ENCODE measurements at places on chromosomes 16 and 17.

- H3K4me3 ChIP-seq, result no peak overlapping the region
- DNase-seq, result no peak
- peaks cover 12% of the 10 kb centered on the region for H3K36me3 ChIP-seq
- H3K27me3 ChIP-seq, result no peaks in the 10 kb centered on the region
- H3K27ac ChIP-seq, result no peak overlapping the region
Observed at GRCh38 chr17:50364715-50365114, 8.3 kb downstream of the MRPL27 start.

DNA sequence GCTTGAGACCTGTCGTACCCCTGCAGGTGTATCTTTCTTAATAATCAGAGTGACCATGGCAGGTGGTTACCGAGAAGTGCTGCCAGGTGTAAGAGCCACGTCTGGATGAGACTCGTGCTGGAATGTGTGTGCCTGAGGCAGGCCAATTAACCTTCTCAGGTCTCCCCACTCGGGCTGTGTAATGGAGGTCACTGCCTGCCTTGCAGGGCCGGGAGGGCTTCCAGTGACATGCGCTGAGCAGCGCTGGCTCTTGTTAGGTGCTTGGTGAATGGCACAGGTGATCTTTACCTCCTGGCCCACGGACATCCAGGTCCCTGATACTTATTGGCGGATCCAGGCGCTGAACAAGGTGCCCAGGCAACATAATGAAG lies 4.6 kb upstream of the GSE1 start:
- H3K4me1 ChIP-seq, result peaks cover 10% of the 10 kb centered on the region
- no peaks in the 10 kb centered on the region for H3K36me3 ChIP-seq
- no peak overlapping the region for H3K4me3 ChIP-seq
- peaks cover 9% of the 10 kb centered on the region for H3K27me3 ChIP-seq
- DNase-seq, result no peak

DNA sequence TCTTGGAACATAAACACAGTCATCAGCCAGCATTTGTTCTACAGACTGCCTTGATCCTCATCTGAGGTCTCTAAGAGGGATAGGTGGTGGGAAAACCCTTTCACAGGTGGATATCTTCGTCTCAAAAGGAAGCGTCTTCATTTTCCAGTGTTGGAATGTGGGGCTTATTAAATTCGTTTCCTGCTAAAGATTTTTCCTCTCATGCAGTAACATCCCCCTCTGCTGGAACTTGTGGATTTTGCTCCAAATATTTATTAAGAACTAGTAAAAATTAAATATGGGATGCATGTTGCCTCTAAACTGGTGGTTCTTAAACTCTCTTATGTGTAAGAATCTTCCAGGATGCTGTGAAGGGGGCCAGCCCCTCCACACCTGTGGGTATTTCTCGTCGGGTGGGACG lies 20.1 kb upstream of the MLYCD start:
- no peaks in the 10 kb centered on the region for H3K36me3 ChIP-seq
- H3K4me3 ChIP-seq, result no peak overlapping the region
- no peaks in the 10 kb centered on the region for H3K4me1 ChIP-seq

- peaks cover 47% of the 10 kb centered on the region for H3K27me3 ChIP-seq
- peak overlapping the region; percentile 3 for H3K4me3 ChIP-seq
- peak; percentile 60 for DNase-seq
- H3K4me1 ChIP-seq, result no peaks in the 10 kb centered on the region
- no peak overlapping the region for H3K27ac ChIP-seq
- H3K36me3 ChIP-seq, result no peaks in the 10 kb centered on the region
Observed at GRCh38 chr17:1228781-1229348, 41.4 kb upstream of the BHLHA9 start.

DNA sequence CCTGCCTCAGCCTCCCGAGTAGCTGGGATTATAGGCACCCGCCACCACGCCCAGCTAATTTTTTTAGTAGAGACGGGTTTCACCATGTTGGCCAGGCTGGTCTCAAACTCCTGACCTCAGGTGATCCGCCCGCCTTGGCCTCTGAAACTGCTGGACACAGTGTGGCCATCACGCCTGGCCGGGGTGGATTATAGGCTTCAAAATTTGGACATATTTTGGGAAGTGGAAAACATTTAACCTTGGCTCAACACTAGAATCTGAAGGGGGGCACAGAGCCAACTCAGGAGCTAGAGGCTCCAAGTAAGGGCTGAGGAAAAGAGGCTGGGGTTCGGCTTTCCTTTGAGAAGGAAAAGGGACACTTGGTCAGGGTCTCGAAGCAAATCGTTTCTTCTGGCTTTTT lies 2.2 kb upstream of the CDK5R1 start:
- H3K4me1 ChIP-seq, result peaks cover 20% of the 10 kb centered on the region
- H3K27ac ChIP-seq, result no peak overlapping the region
- peaks cover 21% of the 10 kb centered on the region for H3K36me3 ChIP-seq
- H3K4me3 ChIP-seq, result no peak overlapping the region

DNA sequence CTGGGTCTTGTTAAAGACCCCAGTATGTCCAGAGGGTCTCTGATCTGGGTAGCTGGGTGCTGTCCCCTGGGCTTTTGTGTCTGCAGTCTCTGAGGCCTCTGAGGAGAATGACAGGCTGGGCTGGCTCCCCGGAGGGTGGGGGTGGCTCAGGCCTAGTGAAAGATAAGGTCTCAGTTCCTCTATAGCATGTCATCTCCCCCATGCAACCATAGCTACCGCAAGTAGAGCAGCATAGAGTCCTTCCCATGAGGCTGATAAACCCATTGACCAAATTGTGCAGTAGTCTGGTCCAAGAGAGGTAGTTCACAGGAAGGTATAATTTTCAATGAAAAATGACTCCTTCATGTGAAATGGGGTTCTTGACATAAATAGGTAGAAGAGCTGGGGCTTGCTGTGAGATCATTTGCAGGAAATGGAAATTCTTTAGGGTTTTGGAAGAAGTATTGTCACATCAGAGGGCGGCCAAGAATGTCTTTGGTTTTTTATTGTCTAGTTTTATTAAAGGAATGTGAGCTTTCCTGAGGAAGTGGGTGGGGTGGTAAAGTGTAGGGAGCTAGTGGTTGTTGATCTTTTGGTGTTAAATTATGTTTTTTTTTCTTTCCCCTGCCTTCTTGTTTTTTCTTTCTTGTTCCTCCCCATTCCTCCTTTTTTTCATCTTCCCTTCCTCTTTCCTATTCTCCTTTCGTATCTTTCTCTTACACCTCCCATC lies 21.0 kb downstream of the SLC7A6OS start:
- peaks cover 15% of the 10 kb centered on the region for H3K36me3 ChIP-seq
- H3K27me3 ChIP-seq, result no peaks in the 10 kb centered on the region
- H3K4me3 ChIP-seq, result no peak overlapping the region
- H3K27ac ChIP-seq, result no peak overlapping the region
- DNase-seq, result no peak
- H3K4me1 ChIP-seq, result no peaks in the 10 kb centered on the region

DNA sequence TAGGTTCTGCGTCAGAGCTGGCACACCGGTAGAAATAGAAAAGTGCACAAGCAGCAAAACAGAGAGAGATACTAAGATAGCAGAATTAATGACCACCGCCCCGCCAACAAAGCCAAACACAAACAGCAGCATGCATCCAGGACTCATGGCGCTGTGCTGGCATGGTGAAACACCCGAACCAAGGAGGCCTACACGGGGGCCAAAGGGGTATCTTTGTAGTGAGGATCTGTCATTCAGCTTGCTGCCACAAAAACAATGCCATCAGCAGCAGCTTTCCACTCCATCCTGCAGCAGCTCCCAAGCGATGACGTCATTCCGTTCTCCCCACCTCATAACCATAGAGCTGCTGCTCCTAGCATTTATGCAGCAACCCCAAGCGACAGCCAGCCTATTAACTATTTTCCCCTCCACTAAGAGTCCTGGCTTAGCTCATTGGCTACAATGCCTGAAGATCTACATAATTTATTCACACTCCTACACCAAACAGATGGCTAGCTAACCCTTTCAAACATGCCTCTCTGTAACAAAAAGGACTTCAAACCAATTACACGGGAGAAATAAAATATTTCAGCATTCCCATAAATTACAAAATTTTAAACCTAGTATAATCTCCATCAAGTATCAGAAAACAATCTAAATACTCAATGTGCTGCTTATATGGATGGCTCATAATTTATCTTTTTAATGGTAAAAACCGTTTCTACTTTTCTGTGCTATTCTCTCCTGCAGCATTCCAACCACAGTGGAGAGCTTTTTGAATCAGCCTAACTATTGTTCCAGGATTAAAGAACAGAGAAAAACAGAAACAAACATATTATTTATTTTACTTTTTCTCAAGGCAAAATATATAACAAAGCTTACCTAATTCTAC lies 73.9 kb downstream of the SPAG9 start:
- H3K4me3 ChIP-seq, result peak overlapping the region; percentile 32
- peaks cover 2% of the 10 kb centered on the region for H3K4me1 ChIP-seq
- H3K27me3 ChIP-seq, result no peaks in the 10 kb centered on the region

DNA sequence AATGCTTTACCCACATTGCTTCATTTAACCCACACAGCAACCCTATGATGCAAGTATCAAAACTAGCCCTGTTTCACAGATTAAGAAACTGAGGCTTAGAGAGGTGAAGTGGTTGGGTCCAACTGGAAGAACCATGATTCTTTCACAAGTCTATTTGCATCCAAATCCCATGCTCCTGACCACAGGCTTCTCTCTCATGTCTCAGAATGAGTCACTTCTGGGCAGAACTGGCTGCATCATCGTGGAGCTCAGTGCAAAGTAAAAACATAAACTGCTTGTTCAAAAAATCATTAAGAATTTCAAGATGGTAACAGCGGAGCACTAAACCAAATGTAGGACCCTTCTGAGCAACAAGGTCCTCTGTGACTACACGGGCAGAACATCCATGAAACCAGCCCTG lies 20.2 kb upstream of the CES1 start:
- H3K4me3 ChIP-seq, result no peak overlapping the region
- H3K36me3 ChIP-seq, result no peaks in the 10 kb centered on the region
- H3K27me3 ChIP-seq, result no peaks in the 10 kb centered on the region
- no peak for DNase-seq
- H3K4me1 ChIP-seq, result no peaks in the 10 kb centered on the region

- peaks cover 6% of the 10 kb centered on the region for H3K4me1 ChIP-seq
- no peak overlapping the region for H3K27ac ChIP-seq
- H3K27me3 ChIP-seq, result no peaks in the 10 kb centered on the region
- H3K36me3 ChIP-seq, result no peaks in the 10 kb centered on the region
Observed at GRCh38 chr17:81114351-81115093, 50.8 kb upstream of the PVALEF start.

GRCh38 chr16:70725024-70725911 lies 39.4 kb upstream of the MTSS2 start:
- H3K4me3 ChIP-seq, result no peak overlapping the region
- no peak for DNase-seq
- no peaks in the 10 kb centered on the region for H3K27me3 ChIP-seq

DNA sequence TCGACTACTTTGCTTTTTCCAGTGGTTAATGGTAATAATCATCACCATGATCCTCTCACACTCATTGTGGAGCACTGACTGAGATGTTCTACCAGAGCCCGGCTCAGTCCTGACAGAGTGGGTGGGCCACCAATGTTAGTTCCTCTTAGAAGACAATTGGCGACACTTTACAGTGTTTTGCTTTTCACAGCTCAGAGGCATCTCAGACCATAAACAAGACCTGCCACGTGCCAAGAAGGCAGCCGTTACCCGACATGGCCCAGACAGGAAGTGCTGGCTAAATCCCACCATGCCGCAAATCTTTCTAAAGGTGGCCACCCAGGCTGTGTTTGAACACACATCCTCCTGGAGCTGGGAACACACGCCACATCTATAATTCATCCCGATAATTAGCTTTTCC lies 103.7 kb downstream of the XYLT1 start:
- no peak overlapping the region for H3K27ac ChIP-seq
- DNase-seq, result no peak
- H3K27me3 ChIP-seq, result no peaks in the 10 kb centered on the region
- H3K4me3 ChIP-seq, result no peak overlapping the region
- no peaks in the 10 kb centered on the region for H3K4me1 ChIP-seq
- H3K36me3 ChIP-seq, result no peaks in the 10 kb centered on the region

- H3K27me3 ChIP-seq, result no peaks in the 10 kb centered on the region
- DNase-seq, result no peak
- no peak overlapping the region for H3K27ac ChIP-seq
- no peaks in the 10 kb centered on the region for H3K4me1 ChIP-seq
- H3K36me3 ChIP-seq, result peaks cover 14% of the 10 kb centered on the region
- no peak overlapping the region for H3K4me3 ChIP-seq
Observed at GRCh38 chr17:9676084-9676483, 30.8 kb downstream of the USP43 start.

All from H1 (cell line).